Stimulated activated CD4-positive, alpha-beta T cell treated with anti-CD3 and anti-CD28 coated beads, Interleukin-4, amount 100 ng/mL, for 48 hours (primary cell): ENCODE measurements at places on chromosomes 16 and 17.

GRCh38 chr16:57809276-57810196 lies 7.2 kb upstream of the KIFC3 start:
- DNase-seq: no peak

- DNase-seq: peak; percentile 83
Observed at GRCh38 chr17:39547713-39548478, 59.8 kb downstream of the NEUROD2 start.

- no peak for DNase-seq
Observed at GRCh38 chr17:3666516-3666915, 1.9 kb downstream of the TAX1BP3 start.

GRCh38 chr17:38341035-38341721 lies 2.6 kb downstream of the GPR179 start:
- no peak for DNase-seq

- DNase-seq: no peak
Observed at GRCh38 chr17:40178021-40178601, 841 bp downstream of the RAPGEFL1 start.

- no peak for DNase-seq
Observed at GRCh38 chr17:31499771-31500554, 108.5 kb downstream of the RAB11FIP4 start.

DNA sequence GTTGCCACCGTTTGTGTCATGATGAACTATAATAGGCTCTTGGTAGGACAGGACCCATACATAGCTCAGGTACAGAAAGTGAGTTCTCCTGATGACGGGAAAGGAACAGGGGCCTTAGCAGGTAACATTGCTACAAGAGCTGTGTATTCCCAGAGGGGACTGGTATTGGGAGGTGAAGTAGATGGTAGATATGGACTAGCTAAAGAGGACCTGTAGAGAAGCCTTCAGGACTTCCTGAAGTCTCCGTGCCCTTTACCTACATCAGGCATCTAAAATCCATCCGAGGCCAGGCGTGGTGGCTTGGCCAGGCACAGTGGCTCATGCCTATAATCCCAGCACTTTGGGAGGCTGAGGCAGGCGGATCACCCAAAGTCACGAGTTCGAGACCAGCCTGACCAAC lies 12.7 kb upstream of the SMARCD2 start:
- no peak for DNase-seq

GRCh38 chr17:33225994-33226393 lies 67.1 kb downstream of the ASIC2 start:
- no peak for DNase-seq

GRCh38 chr17:70239391-70239826 lies 70.1 kb downstream of the KCNJ2 start:
- DNase-seq: no peak

DNA sequence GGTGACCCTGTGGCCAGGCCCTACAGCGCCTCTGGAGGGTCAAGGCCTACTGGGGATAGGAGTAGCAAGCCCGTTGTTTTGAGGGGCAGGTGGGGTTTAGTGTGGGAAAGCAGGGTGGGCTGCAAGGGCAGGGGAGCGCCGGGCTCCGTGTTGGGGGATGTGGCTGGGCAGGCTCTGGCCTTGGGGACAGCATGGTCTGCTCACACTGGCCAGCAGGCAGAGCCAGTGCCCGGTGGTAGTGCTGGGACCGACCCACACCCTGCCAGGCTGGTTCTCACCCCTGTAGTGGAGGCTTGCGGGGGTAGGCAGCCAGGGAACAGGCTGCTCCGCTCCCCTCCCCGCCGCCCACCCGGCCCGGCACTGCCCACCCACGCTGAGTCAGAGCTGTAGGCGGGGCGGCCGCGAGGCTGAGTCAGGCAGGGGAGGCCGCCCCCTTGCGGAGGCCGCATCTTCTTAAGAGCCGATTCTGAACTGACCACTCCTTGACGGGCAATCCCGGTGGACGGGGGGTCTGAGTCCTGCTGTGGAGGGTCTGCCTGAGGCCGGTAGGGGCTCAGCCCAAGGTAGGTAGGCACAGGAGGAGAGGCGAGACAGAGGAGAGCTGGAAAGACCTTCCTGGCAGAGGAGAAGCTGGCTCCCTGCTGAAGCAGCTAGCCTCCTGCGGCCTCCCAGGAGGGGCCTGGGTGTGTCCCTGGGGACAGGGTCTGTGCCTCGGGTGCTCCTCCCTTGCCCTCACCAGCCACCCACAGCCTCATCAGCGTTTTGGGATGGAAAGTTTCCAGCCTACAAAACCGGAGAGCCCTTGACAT lies 62.4 kb downstream of the BAIAP2 start:
- DNase-seq: peak; percentile 32

DNA sequence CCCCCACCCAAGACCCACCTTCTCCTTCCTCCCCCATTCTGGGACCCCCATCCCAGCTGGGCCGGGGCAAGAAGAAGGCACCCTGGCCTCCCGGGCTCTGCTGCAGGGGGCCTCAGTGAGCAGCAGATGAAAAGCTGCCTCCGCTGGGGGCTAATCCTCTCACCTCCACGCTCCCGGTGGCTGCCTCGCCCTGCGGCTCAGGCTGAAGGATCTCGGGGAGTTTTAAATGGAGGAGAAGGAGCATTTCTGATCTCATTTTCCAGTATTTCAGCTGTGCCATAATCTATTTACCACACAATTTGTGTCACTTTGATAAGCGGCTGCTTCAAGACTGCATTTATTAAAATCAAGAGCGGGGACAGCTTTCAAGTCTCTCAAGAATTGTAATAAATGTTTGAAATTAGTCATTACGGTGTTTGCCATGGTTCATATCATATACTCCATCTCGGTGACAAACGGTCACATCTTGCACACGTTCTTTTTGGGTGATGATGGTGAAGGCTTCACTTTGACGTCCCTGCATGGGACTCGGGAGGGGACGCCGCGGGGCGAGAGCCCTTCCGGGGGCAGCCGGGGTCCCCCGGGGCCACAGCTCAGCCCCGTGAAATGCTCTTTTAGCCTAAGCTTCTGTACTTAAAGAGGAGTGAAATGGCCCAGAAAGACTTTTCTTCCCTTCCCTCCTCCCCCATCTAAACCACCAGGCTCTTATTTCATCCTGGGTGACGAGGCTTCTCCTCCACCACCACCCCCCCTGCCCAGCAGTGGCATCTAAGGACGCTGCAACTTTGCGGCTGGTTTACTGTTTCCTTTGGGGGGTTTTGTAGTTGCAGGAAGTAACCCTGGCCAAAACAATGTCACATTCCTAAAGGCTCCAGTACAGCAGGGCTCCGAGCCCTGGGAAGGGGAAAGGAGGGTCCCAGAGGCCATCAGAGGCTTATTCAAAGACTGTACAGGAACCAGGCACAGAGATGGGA lies 313.1 kb upstream of the TNRC6C start:
- DNase-seq: peak; percentile 47

GRCh38 chr16:19659554-19659953 lies 58.5 kb downstream of the KNOP1 start:
- no peak for DNase-seq

GRCh38 chr17:28841901-28842281 lies 699 bp downstream of the FAM222B start:
- DNase-seq: no peak

GRCh38 chr17:39706921-39707337 lies 7.1 kb downstream of the ERBB2 start:
- no peak for DNase-seq

DNA sequence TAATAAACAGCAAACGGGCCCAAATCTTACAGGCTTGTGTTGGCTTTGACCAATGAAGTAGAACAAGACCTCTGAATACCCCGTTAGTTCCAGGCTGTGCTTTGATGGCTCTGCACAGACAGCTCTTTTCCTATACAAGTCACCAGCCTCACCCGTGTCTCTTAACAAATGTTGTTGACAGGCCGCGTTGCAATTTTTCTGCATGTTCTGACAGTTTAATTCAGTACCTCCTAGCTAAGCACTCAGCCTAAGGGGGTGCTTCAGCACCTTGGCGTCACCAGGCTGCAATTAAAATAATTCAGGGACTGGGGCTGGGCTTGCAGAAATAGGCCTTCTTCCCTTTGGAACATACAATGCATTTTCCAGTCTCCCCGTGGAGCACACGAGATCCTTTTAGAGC lies 500.1 kb downstream of the MAF start:
- no peak for DNase-seq

- no peak for DNase-seq
Observed at GRCh38 chr16:31087481-31087880, 1.3 kb downstream of the PRSS53 start.

DNA sequence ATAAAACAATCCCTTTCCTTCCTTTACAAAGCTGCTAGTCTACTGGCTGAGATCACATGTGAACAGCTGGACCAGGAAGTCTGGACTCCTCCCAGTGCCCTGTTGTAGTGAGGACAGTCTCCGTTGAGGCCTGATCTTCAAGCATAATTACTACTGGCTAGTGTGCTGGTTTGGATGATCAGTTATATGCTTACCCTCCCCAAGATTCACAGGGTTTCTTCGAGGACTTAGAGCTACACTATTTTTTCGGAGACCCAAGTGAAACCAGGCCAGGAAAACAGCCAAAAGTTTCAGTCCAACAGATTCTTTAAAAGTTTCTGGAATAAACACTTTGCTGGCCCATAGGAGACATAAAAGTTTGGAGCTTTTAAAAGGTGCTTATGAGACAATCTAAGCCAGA lies 194.9 kb upstream of the CDH11 start:
- no peak for DNase-seq

DNA sequence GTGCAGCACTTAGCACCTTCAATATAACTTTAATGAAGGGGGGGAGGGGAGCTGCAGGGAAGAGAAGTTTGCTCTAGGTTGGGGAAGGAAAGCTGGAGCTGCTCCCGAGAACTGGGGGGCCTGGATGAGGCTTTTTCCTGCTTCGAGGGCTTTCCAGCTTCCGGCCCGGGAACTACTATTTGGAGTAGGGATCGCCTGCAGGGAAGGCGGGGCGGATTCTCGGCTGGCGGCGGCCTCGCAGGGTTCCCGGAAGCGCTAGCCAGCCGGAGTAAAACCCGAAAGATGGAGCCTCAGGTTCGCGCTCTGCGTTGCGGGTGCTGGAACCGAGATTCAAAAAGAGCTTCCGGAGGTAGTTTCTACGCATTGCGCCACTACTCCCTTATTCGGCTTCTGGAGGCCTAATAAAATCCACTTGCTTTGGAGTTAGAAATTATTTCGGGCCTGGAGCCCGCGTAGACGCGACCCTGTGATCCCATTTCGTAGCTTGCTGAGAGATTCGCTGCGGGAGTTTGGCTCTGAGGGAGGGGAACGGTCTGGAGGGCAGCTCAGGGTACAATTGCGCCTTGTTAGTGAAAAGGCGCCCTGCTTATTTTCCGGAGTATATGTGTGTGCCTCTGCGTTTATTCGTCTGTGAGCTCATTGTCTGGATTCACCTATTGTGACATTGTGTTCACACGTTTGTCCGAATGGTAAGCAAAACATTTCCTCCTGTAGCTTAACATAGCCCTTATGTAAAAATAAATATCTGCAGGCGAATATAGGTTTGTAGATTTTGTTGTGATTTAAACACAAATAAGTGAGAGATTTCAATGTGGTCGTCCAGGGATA lies 652 bp downstream of the PRAC2 start:
- no peak for DNase-seq

GRCh38 chr17:1511756-1512321 lies 4.6 kb downstream of the INPP5K start:
- no peak for DNase-seq

- DNase-seq: no peak
Observed at GRCh38 chr16:55120826-55121225, 190.2 kb downstream of the IRX5 start.

- DNase-seq: no peak
Observed at GRCh38 chr16:29705030-29705429, 26.1 kb downstream of the QPRT start.

- no peak for DNase-seq
Observed at GRCh38 chr17:59804901-59805465, 87.8 kb downstream of the TUBD1 start.

- DNase-seq: peak; percentile 62
Observed at GRCh38 chr17:63919311-63919723, 678 bp upstream of the GH1 start.

DNA sequence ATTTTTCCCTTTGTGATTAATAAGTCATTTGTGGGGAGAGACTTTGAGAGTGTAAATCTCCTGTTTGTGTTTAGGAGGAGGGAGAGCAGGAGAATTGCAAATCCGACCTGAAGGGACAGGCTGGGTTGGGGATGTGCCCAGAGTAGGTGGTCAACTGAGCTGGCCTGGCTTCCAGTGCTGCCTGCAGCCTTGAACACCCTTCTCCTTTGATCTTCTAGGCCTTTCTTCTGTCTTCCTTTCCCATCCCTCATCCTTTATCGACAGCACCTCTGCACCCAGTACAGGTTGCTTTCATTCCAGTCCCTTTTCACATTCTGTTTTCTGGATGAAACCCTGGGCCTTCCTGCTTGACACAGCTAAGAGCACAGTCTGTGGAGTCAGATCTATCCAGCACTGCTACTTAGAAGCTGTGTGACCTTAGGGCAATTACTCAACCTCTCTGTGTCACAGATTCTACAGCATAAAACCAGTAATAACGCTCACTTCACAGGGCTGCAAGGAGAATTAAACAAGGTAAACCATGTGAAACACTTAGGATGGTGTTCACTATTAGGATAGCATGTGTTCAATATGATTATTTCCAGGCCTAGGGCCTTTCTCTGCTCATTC lies 1.0 kb upstream of the CSNK2A2 start:
- DNase-seq: no peak

- no peak for DNase-seq
Observed at GRCh38 chr16:86934581-86935375, 356.4 kb downstream of the FOXL1 start.

- no peak for DNase-seq
Observed at GRCh38 chr16:67516296-67517154, 12.1 kb upstream of the RIPOR1 start.

GRCh38 chr16:12573730-12574383 lies 229.8 kb downstream of the CPPED1 start:
- DNase-seq: peak; percentile 75

DNA sequence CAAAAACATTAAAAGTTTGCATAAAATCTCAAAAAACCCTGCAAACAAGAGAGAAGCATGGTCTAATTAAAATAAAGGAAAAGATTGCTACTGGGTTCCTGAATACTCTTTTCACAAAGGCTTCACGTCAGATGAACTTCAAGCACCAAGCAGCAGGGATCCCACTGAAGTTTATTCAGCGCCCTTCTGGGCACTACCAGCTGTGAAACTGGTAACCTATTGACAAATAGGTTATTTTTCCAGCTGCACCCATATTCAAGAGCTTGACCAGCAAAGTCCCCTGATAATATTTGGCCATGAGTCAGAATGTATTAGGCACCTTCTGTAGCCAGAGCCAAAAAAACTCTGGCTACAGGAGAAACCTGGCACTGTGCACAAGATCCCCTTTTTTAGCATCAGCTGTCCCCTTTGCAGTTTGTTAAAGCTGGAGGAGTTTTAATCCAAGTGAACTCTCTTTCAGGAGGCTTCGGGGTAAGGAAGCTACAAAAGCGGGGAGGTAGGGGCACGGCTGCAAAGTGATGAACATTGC lies 60.3 kb downstream of the GRIN2A start:
- DNase-seq: no peak

DNA sequence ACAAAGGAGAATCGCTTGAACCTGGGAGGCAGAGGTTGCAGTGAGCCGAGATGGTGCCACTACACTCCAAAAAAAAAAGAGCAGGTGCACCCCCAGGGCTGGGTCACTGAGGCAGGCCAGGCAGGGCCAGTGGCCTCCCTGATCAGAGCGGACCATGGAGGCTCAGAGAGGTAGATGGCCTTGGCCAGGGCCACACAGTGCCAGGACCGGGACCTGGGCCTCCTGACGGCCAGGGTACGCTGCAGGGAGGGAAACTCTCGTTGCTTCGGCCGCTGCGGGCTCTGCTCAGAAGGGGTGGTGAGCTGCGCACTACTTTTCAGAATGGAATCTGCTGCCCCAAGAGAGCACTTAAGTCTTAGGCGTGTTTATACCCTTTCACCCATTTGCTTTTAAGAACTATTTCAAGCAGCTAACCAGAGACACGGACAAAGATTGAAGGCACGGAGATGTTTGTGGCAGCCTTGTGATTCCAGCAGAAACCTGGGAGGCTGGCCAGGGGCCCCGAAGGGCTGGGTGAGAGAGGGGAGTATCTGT lies 17.1 kb downstream of the MYO1C start:
- DNase-seq: no peak
